ENCODE measurements at places on chromosomes 13 and 19.

- no peak for DNase-seq
Observed at GRCh38 chr13:33150126-33150525, 133.9 kb downstream of the KL start.

- no peak for DNase-seq
Observed at GRCh38 chr13:49951754-49952535, 15.8 kb upstream of the SPRYD7 start.

- DNase-seq, result no peak
Observed at GRCh38 chr13:106686163-106686562, 118.2 kb upstream of the ARGLU1 start.

DNA sequence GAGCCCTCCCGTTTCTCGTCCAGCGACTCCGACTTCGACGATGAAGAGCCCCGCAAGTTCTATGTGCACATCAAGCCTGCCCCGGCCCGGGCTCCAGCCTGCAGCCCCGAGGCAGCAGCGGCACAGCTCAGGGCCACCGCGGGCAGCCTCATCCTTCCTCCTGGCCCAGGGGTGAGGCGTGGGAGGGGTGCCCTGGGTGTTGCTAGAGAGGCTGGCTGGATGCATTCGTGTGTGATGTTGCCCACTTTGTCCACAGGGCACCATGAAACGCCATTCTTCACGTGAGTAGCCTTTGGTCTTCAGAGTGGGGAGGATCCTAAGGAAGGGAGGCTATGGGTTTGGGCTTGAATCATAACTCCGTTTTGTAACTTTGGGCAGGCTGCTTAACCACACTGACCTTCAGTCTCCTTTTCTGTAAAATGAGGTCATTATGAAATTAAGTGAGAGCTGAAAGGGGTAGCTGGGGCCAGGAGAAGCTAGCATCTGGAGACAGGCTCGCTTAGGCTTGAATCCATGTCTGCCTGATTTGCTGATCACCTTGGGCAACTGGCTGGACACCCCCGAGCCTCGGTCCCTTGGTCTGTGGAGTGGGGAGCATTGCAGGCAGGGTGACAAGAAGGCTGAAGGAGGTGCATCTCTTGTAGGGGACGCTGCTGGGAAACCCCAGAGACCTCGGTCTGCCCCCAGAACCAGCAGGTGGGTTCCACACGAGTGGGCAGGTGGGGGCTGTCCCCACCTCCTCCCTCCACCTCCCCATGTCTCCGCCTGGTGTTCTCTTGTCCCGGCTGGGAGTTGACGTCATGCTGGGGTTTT is 18.7 kb upstream of the B3GNT3 start:
- DNase-seq, result no peak

- DNase-seq, result no peak
Observed at GRCh38 chr19:17951157-17951989, 15.5 kb upstream of the KCNN1 start.

DNA sequence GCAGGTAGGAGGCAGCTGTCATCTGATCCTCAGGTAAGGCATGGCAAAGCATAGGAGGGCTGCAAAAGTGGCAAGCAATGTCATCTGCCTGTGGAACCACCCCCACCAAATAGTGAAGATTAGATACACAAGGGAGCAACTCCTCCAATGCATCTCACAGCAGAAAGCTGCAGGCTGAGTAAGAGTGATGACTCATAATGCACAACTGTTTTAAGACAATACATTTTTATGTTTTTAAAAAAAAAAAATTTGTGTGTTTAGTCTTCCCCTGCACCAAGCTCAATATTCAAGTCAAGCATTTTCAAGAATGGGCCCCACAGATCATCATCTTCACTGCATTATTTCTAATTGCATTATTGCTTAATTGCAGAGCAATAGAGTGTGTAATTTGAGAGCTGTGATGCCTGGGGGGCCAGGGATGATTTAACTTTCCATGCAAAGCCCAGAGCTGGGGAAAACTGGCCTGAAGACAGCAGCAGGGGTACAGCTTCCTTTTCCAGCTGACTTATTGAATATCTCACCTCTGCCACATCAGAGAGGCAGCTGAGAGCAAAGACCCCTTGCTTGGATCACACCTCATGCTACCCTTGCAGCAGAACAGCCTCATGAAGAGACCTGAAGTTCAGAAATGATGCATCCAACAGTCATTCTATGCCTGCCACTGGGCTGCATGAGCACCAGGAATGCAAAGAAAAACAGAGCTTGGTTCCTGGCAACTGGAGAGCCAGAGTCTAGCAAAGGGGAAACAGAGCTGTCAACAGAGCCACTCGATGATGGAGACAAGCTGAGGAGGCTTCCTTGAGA is 22.7 kb upstream of the POP4 start:
- DNase-seq, result no peak

- no peak for DNase-seq
Observed at GRCh38 chr19:24029941-24030636, 56.9 kb upstream of the ZNF254 start.

- DNase-seq, result no peak
Observed at GRCh38 chr19:13195678-13196077, 45.5 kb downstream of the IER2 start.

DNA sequence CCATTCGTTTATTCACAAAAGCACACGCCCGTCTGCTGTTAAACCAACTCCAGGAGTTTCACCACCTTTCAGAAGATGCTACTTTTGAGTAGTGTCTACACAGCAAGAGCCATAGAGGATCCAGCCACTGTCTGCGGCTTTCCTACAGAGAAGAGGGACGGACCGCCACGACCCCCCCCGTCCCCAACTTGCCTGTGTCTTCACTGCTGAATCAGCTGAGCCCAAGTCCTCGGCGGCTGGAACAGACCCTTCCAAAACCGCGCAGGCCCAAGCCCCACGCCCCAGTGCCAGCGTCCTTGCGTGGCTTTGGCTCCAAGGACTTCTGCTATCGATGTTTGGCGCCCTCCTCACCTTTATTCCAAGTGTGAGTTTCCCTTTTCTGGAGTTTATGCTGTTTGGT is 65.1 kb downstream of the SPACA7 start:
- DNase-seq, result no peak

DNA sequence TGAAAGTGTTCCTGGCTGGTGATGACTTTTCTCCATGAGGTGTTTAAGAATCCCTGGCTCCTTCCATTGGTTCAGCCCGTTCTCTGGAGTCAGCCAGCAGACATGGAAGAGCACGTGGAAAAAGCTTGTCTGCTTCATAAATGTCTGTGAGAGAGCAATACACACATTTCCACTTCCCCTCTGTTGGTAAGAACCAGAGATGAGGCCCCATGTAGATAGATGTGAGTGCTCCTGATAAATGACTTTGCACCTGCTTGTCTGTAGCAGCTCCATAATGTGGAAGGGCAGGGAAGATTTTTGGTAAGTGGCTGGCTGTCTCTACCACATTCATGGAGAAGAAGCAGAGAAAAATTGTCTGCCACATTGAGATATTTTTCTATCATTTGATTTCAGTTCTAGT is 325.8 kb downstream of the LMO7 start:
- no peak for DNase-seq

GRCh38 chr13:112077729-112078128 is 10.8 kb downstream of the SOX1 start:
- DNase-seq, result no peak

GRCh38 chr13:30120133-30120822 is 187.1 kb downstream of the KATNAL1 start:
- no peak for DNase-seq

- DNase-seq, result no peak
Observed at GRCh38 chr19:3249408-3249807, 24.9 kb downstream of the CELF5 start.

GRCh38 chr19:33501693-33502356 is 19.8 kb downstream of the PEPD start:
- no peak for DNase-seq

- no peak for DNase-seq
Observed at GRCh38 chr13:75418997-75419396, 63.0 kb downstream of the TBC1D4 start.

DNA sequence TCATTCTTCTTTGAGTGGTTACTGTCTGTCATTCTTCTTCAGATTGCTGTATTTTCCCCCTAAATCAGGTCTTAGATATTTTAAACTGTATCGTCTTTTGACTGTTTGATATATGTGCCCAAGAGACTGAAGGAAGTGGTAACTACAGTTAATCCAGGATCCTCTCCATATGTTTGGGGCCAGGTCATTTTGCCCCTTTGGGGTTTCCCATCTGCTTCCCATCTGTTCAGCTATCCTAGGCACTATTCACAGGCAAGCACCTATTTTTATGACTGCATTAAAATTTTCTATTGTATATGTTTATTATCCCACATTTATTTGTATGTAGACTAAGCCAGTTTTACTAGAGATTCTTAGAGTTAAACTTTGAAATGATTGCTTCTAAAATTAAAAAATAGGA is 244.2 kb downstream of the PCCA start:
- no peak for DNase-seq

- no peak for DNase-seq
Observed at GRCh38 chr13:91510058-91510457, 111.6 kb downstream of the GPC5 start.

GRCh38 chr19:1295169-1296012 is 9.7 kb downstream of the EFNA2 start:
- DNase-seq, result no peak

DNA sequence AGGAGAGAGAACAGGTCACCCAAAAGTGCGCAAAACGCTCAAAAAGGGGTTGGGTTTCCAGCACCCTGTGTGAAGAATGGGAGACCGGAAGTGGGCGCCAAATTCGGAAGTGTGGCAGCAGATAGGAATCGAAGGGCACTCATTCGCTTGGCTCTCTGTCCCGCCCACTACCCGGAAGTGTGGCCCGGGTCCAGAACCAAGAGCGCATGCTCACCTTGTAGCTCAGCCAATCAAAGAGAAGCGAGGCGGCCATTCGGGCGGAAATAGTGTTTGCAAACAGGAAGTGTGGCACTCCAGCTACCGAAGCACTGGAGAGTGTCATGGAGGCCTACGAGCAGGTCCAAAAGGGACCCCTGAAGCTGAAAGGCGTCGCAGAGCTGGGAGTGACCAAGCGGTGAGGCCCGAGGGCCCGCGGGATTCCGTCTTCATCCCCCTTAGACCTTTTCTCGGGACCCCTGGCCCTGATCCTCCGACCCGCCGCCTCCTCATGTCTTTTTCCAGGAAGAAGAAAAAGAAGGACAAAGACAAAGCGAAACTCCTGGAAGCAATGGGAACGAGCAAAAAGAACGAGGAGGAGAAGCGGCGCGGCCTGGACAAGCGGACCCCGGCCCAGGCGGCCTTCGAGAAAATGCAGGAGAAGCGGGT is at the start of gene FAM32A:
TSS of gene FAM32A (plus strand) at position 288 of the 645 bp plus-strand sequence. CDS start at position 321, 33 bp downstream.
- DNase-seq, result peak; percentile 100

DNA sequence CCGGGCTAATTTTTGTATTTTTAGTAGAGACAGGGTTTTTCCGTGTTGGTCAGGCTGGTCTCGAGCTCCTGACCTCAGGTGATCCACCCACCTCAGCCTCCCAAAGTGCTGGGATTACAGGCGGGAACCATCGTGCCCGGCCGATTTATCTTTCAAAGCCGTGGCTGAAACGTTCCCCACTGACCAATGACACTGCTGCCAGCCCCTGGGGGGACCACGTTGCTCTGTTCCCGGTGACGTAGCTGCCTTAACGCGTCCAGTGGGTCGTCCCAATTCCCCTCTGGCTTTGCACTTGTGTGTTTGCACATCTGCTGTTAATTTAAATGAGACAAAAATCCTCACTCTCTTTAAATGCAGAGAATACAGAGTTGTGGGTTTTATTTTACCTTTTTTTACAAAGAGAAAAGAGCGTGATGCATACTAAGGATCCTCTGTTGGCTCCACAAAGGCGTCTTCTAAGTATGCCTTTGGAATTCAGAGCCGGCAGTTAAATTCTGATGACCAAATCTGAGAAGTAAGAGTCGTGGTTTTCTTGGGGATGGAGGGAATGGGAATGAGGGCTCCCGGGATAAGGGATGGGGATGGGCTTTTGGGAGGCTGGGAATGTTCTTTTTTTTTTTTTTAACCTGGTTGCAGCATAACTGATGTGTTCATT is 18.6 kb upstream of the LMTK3 start:
- no peak for DNase-seq

Measured in right hindlimb (tissue), 1 donor.